CMK (cell line): ENCODE measurements at places on chromosomes 2 and 18.

DNA sequence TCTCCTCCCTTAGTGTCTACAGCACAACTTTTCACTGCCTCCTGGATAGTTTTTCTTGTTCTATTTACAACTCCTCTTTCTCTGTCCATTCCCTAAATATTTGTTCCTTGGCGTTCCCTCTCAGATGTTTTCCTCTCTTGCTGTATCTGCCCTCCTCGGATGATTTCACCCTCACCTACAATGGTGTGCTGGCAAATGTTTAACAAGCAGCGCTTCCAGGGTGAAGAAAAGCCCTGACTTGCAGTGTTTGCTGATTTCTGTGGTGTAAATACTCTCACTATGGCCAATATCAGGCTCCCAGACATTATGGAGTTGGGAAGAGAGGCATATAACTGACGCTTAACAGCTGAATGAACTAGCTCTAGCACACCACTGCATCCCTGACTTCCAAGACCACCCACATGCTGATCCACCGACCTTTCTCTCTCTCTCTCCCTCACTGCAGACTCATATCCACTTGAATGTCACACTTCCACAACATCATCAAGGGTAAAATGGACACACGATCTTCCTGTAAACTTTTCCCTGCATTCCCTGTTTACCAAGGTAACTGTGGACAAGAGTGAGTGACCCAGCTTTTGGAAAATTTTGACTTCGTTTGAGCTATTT is 31.5 kb upstream of the SPTBN1 start:
- no peak for DNase-seq

DNA sequence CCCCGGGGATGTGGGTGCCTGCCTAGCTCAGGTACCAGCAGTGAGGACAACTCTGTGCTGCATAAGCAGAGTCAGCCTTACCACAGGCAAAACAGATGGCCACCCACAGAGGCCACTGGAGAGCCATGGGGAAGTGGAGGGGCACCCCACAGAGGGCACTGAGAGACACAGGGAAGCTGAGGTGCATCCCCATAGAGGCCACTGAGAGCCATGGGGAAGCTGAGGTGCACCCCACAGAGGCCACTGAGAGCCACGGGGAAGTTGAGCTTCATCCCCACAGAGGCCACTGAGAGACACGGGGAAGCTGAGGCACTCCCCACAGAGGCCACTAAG is 134.1 kb upstream of the EPAS1 start:
- DNase-seq = no peak

DNA sequence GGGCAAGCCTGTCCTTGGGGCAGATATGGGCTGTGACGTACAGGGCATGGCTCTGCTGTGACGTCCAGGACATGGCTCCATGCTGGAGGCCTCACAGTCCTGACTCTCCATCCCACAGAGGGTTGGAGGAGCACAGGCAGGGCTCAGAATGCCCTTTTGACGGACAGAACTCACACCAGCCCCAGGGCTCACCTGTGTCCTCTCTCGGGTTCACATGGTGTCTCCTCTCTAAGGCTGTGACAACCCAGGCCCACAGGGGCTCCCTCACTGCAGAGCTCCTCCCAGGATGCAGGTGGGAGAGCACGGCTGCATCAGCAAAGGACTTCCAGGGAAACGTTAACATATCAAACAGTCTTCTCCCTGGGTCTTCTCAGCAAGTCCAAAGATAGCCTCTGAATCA is 133.8 kb downstream of the EIPR1 start:
- DNase-seq = no peak

GRCh38 chr2:20465716-20466394 is 19.0 kb downstream of the RHOB start:
- no peak for DNase-seq

DNA sequence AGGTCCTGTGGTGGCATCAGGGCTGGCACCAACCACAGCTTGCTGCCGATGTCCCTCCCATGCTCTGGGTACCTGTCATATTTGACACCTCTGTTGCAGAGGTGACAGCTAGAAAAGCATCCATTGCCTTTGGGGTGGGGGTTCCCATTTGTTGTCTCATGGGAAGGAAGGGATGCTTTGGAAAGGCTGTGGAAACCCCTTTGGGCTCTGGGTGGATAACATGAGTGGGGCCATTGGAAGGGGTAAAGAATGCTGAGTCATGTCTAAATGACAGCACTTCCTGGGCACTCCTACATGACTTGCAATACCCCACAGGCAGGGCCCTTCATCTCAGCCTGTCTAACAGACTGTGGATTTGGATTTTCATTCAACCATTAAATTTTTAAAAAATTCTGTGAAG is 27.8 kb downstream of the CTIF start:
- no peak for DNase-seq

DNA sequence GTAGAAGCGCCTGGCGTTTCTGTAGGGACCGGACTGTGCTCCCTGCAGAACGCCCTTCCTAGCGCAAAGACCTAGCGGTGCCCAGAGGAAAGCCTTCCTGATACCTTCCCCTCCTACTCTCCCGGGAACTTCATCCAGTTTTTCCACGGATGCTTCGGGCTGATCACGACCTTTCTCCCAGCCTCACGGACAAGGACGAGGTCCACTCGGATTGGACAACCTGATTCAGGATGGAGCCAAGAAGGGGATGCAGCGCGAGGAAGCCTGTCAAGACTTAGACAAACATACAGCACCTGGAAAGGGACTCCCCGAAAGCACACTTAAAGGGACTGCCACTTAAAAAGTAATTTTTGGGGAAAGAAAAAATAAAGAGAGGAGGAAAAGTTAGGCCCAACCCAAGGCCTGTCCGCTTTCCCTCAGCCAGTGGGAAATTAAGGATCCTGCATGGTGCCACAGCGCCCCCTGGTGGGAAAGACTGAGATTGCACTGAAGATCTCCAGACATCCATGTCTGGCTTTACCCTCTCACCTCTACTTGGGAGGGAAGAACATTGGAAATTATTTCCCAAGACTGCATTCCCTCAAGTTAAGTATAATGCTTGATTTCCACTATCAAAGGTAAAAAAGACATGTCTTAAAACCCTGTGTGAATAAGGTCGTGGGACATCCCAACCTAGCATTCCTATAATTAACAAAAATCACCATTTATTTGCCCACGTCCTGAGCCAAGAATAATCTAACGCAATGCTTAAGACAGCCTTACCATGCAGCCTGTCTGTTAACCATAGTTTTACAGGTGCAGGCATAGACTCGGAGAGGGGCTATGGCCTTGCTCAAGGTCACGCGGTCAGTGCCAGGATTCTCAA is 13.4 kb upstream of the COPS8 start:
- DNase-seq = peak; percentile 27

DNA sequence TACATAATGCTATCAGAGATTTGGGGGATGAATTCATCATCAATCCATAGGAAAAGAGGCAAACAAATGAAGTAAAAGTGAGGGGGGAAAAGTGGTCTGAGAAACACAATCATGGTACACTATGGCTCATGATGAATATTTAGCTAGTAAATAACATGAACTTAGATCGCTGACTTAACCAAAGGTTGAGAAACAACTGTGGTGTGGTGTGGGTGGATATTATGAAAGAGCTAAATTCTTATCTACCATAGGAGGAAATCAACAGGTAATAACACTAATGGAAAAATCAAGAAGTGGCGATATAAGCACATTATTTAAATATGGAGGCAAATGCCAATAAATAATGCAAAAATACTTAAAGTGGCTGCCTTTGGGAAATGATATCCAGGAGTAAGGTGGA is 12.2 kb upstream of the TPRKB start:
- DNase-seq = no peak

GRCh38 chr2:232456296-232457120 is 555 bp downstream of the ALPI start:
- DNase-seq = no peak

GRCh38 chr2:56380861-56381260 is 197.1 kb downstream of the CCDC85A start:
- DNase-seq = no peak

DNA sequence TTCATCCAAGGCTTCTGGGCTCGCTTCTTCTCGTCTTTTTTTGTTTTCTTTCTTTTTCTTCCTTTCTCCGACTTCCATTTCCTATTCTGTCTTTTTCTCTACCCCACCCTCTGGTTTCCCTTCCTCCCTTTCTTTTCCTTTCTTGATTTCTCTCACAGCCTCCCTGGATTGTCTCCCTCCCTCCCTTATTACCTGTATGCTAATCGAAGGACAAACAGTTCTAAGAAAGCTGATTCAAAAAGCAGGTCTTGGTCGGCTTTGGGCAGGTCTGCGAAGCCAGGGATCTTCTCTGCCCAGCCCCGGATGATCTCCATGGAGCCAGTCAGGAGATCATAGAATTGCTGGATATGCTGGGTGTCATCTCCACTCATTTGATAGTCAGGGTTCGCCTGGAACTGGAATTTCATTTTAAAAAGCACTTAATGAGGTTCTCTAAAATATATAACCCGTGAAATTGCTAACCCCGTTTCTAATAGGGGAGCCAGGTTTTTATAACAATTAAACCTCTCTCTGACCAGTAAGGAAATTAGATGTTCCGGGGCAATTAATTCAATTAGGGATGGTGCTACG is 5.9 kb downstream of the NR4A2 start:
- DNase-seq = no peak

DNA sequence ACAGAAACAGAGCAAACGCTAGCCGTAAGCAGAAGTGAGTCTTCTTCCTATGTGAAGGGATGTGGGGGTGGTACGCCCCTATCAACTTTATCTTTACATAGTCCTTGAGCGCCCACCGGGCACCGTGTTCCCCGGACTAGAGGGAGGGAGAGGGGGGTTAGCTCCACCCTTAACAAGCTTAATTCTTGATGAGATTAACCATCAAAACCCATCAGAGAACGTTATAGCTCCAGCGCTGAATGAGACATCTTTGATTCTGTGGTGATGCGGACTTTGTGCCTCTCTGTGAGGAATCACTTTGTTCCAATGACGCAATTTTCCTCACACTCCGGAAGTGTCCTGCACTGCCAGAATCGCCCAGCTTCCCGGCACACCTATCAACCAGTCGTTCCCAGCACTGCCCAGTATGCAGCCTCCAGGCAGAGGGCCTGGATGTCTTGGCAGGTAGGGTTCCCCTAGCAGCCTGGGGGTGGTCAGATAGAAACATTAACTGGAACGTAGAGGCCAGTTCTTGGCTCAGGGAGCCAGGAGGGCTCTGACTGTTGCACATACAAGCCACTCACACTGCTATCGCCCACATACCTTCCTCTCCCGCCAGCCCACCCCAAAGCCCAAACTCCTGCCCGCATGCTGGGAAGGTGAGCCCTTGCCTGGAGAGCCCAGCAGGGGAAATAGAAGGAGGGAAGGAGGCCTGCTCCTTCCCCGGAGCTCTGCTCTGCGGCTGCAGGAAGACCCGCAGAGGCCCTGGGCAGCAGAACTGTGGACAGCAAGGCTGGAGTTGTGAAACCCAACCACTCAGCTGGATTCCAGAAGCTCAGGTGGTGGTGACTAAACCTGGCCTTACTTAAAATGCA is 1.9 kb upstream of the ODC1 start:
- DNase-seq = no peak

- no peak for DNase-seq
Observed at GRCh38 chr2:149703281-149703680, 115.7 kb upstream of the MMADHC start.

DNA sequence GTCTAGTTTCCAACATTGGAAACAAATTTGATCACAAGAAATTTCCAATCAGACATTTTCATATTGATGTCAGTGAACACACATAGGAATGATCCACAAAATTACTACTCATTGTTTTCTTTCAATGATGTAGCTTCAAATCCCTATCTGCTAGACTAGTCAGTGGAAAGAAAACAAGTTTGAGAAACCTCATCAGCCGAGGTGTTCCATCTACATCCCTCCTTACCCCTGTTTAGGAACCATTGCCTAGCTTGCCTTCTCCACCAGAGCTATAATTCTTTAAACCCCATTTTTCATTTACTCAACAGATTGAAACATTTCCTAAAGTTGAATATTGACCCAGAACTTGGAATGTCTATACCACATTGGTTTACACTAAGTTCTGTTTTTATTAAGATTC is 45.3 kb downstream of the HNMT start:
- no peak for DNase-seq

DNA sequence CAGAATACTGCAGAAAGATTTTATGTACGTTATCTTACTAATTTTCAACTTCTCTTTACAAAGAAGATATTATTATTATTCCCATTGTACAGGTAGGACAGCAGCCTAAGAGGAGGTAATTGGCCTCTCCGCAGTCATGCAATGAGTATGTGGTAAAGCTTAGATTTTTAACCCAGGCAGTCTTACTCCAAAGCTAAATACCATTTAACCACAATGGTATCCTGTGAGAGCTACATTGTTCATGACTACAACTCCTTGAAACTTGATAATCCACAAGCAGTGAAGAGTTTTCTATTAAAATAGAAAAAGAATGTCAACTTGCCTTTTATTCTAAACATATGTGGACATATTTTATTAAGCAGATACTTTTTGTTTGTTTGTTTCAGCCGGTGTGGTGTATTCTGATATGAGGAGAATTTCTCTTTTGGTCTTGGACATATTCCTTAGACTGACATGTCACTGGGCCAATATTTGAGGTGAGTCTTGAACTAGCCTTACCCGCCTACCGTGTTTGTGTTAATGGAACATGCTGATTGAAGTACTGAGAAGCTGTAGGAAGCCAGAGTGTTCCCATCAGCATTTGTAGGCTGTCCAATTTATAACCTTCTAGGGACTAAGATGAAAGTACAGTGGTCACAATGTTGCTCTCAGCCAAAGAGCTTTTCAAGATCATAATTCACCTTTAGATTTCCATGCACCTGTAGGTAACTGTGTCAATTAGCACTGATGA is 293.9 kb upstream of the DCC start:
- no peak for DNase-seq

DNA sequence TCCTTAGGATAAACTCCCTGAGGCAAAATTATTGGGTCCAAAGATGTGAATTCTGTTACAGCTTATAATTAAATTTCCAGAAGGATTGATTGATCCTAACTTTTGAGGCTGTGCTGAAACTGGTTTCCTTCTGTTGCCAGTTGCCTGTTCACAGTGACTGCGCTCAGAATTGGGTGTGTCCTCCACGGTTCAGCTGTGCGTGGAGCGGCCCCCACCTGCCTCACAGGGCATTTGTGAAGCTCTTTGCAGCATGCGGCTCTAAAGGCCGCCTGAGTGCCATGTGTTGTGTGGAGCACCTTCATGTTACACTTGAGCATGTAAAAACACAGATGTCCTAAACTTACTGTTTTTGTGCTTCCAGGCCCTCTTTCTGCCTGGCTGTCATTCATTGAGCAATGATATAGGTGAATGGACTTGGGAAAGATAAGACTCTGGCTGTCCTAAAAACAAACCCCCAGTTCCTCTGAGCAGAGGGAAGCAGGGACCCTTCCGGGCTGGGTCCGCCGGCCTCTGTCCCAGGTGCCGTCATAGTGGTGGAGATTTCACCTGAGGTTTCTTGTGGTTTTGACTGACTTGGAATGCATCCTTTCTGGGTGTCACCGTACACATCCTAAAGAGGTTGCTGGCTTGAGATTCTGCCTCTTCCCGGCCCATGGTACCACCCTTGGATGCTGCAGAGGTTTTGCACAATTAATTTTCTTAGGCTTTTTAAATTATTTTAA is 173.6 kb downstream of the LDLRAD4 start:
- no peak for DNase-seq

DNA sequence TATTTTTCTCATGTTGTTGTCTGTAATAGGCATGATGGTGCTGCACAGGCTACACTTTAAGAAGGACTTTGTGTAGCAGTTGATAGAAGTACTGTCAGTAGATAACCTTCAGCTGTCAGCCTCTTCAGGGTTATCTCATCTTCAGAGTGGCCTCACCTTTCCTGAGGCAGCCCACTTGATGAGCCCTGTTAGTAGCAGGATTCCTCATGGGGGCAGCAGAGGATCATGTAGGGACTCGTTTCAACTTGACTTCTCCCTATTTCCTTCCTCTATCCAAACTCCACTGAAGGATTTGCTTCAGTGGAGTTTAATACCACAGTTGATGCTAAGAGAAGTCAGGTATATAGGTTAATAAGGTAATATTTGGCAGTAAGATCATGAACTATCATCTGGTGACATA is 530.3 kb upstream of the FSIP2 start:
- DNase-seq = no peak
